ENCODE measurements at places on chromosomes 16 and 17.
A peak's percentile ranks its signal among the peaks of the same experiment; 100 is the strongest.

GRCh38 chr16:68470461-68471150 is 22.3 kb upstream of the SMPD3 start:
- DNase-seq = no peak

DNA sequence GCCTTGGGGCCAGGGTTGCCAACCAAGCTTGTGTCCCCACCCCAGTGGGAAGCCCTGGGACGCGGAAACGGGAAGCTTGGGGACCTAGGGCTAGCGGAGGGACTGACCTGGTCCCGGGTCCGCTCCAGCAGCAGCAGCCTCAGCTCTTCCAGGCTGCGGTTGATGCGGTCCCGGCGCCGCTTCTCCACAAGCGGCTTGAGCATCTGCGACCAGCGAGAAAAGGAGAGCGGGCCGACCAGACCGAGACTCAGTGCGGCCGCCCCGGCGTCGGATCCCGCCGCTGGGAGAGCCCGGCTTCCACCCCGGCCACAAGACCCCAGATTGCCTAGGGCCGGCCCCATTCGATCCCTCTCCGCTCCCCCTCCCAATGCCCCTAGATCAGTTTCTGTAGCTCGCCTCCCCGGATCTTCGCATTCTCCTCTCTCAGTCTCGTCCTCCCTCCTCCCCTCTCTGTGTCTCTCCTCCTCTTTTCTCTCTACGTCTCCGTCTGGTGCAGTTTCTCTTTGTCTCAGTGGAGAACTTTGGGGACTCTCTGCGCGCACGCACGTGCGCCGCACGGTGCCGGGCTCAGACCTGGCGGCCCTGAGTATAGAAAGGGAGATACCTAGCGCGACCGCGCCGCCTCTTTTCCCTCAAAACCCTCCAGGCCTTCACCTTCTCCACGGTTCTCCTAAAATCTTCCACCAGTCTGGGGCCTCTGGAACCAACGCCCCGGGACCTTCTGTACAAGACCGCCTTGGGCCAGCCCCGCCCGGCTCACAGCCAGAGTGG is 797 bp downstream of the HES7 start:
- DNase-seq = no peak

- DNase-seq = peak; percentile 67
These were observed 10.3 kb upstream of the SAMD14 start for GRCh38 chr17:50139950-50140885.

GRCh38 chr16:65622871-65623270 is 501.0 kb upstream of the CDH11 start:
- no peak for DNase-seq

GRCh38 chr17:61739002-61739401 is 124.3 kb downstream of the BRIP1 start:
- DNase-seq = no peak

- DNase-seq = no peak
These were observed 288.6 kb downstream of the SNX29 start for GRCh38 chr16:12265108-12265507.

DNA sequence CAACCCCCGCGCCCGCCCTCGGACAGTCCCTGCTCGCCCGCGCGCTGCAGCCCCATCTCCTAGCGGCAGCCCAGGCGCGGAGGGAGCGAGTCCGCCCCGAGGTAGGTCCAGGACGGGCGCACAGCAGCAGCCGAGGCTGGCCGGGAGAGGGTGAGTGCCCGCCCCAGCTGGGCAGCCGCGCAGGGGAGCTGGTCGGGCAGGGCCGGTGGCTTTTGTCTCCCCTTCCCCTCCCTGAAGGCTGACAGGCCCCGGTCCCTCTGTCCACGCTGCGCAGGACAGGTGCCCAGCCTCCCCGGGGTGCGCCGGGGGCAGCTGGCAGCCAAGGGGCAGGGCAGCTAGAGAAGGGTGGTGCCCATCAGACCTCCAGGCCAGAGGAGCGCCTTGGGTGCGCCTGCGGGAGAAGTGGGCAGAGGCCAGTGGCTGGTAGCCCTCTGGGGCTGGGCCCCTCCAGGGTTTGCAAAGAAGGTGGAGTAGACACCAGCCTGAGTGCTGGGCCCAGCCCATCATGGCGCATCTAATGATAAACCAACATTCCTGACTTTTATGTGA is 278 bp downstream of the ITGB4 start:
- no peak for DNase-seq

DNA sequence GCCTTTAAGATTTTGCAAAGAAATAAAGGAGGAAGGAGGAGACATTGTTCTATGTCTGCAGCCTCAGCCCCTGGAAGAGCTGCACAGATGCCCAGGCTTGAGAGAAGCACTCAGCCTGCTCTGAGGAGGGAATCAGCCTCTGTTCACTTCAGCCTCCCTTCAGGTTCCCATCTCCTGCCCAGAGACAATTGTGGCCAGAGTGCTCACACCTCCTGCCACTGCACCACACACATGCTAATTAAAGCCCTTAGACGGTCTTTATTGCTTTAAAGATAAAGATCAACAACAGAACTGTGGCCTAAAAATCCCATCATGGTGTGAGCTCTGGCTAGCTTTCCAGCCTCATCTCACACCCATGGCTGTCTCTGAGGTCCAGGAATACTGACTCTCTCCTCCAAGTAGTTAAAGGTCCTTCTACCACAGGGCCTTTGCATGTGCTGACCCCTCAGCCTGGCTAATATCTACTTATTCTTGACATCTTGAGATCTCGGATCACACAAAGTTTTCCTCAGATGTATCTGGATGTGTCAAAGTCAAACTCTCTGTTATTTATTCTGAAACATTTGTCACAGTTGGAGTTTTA is 33.8 kb downstream of the CHD9NB start:
- DNase-seq = no peak

DNA sequence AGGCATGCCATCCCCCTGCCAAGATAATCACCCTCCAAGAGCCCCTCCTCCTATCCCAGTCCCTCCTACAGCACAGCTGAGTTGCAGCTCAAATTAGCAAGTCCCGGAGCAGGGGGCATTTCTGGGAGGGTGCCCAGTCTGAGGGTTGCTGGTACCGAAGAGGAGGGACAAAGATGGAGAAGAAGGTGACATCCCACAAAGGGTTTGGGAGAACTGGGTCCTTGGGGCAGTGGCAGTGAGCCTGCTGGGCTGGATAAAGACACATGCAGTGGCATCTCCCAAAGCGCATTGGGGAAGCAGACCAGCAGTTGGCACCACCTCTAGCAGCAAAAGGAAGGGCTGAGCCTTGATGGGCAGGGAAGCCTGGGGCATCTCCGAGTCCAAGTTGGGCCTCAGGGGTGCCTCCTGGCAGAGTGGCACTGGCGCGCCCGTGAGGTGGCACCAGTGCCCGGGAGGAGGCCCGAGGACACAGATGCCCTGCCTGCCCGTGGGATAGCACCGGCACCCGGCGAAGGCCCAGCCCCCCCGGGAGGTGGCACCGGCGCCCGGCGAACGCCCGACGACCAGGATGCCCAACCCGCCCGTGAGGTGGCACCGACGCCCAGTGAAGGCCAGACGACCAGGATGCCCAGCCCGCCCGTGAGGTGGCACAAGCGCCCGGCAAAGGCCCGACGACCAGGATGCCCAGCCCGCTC is 622 bp downstream of the TOM1L2 start:
- DNase-seq = no peak

- peak; percentile 70 for DNase-seq
These were observed 2.9 kb downstream of the RNF213 start for GRCh38 chr17:80263253-80264204.

DNA sequence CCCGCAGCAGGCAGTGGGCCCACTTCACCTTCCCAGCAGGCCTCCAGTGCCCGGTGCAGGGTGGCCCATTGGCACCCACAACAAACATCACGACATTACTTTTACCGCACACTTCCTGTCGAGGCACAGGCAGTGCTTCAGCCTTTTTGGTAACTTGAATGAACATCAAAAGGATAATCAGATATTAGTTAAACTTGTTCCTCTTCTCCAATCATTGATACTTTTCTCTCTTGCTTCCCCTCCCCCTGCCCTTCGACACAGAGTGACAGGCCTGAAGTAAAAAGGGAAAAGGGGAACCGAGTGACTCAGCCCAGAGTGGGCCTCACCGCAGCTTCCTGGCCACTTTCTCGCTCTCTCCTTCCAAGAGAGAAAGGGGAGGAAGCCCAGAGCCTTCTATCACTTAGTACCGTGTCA is 507.0 kb downstream of the MAF start:
- DNase-seq = no peak

GRCh38 chr17:42333053-42333452 is 44.8 kb downstream of the STAT5A start:
- DNase-seq = no peak

GRCh38 chr16:86959729-86960128 is 357.5 kb downstream of the C16orf95 start:
- DNase-seq = no peak

DNA sequence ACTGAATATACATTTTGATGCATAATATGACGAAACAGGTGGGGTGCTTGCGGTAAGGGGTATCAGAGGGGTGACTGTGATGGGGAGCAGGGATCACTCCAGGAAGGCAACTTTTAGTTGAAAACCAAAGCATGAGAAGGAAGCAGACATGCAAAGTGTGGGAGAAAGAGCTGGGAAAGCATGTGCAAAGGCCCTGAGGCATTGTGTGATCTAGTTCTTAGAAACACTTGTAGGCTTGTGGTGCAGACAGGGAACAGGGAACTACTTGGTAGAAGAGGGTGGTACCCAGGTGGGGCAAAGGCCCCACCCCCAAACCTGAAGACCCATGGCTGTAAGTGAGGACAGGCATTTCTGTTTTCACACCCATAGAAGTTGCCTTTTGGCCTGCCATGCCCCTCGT is 459.9 kb upstream of the EEF2KMT start:
- no peak for DNase-seq

GRCh38 chr17:18006495-18007239 is 32.3 kb downstream of the ATPAF2 start:
- DNase-seq = no peak

GRCh38 chr16:49528060-49528865 is 154.7 kb downstream of the C16orf78 start:
- no peak for DNase-seq

DNA sequence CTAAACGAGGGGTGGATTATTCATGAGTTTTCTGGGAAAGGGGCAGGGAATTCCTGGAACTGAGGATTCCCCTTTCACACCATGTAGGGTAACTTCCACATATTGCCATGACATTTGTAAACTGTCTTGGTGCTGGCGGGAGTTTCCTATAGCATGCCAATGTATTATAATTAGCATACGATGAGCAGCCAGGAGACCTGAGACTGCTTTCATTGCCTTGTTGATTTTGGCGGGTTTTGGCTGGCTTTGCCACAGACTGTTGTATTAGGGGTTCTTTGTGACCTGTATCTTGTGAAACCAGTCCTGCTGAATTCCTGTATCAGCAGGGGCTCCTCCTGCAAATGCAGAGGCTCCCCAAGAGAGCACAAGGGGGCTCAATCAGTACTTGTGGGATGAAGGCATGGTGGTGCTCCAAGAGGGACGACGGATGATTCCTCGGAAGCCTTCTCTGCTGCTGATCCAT is 104.4 kb upstream of the CACNG5 start:
- DNase-seq = no peak

GRCh38 chr17:20992987-20993862 is 49.6 kb downstream of the USP22 start:
- no peak for DNase-seq

DNA sequence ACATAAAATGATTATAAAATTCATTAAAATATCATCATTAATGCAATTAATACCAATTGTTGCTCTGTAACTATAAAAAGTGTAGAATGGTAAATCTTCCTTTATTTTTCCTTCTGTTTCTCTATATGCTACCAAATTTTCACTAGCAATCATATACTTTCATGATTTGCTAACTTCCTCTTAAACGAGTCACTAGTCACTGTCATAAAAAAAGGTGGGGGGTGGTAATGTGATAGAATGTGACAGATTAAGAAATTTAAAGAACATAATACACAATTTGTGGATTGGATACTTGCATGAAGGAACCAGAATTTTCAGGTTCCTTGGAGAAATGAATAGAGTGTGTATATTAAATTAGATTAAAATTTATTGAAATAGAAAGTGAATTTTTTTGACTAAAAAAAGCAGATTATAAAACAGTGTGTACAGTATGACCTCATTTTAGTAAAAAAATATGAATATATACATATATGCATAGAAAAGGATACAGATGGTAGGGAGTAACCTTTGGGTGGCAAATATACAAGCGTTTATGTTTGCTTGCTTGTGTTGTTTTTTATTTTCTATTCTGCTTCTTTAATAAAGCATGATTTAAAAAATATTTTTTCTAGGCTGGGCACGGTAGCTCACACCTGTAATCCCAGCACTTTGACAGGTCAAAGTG is 56.7 kb upstream of the C17orf78 start:
- no peak for DNase-seq

GRCh38 chr16:28621481-28622155 is 11.8 kb upstream of the SULT1A1 start:
- DNase-seq = no peak

GRCh38 chr17:34178092-34178491 is 77.0 kb upstream of the CCL2 start:
- DNase-seq = no peak

GRCh38 chr17:2782055-2782454 is 14.2 kb upstream of the RAP1GAP2 start:
- DNase-seq = no peak

- no peak for DNase-seq
These were observed 64.5 kb upstream of the RBFOX1 start for GRCh38 chr16:7268182-7268581.

- no peak for DNase-seq
These were observed 40.5 kb upstream of the ACSF3 start for GRCh38 chr16:89052890-89053724.

- no peak for DNase-seq
These were observed 17.5 kb downstream of the RAB11FIP3 start for GRCh38 chr16:442976-443375.

GRCh38 chr16:5865236-5865635 is 767.6 kb upstream of the EEF2KMT start:
- no peak for DNase-seq

DNA sequence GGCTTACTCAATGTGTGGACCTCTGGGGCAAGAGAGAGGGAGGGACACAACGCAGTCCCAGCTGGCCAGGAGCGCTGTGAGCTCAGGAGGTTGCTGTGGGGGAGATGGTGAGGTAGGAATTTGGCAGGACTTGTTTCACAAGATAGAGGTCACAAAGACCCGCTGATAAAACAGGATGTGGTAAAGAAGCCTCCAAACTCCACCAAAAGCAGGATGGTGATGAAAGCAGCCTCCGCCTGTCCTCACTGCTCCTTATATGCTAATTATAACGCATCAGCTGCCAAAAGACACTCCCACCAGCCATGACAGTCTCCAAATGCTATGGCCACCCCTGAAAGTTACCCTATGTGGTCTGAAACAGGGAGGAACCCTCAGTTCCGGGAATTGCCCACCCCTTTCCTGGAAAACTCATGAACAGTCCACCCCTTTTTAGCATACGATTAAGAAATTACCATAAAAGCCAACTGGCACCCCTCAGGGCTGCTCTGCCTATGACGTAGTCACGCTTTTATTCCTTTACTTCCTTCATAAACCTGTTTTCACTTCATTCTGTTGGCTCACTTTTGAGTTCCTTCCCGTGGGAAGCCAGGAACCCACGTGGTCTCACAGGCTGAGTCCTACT is 5.3 kb upstream of the EIF4A3 start:
- DNase-seq = no peak

- no peak for DNase-seq
These were observed at the start of gene CDH3 for GRCh38 chr16:68644715-68645493. TSS of gene CDH3 (plus strand) at chr16:68645310. CDS start at chr16:68645380, 70 bp downstream.

GRCh38 chr16:21617607-21618006 is 18.2 kb downstream of the METTL9 start:
- DNase-seq = no peak

GRCh38 chr17:57288040-57288772 is 31.9 kb downstream of the MSI2 start:
- DNase-seq = no peak
